ENCODE measurements at places on chromosomes 3 and 15.

DNA sequence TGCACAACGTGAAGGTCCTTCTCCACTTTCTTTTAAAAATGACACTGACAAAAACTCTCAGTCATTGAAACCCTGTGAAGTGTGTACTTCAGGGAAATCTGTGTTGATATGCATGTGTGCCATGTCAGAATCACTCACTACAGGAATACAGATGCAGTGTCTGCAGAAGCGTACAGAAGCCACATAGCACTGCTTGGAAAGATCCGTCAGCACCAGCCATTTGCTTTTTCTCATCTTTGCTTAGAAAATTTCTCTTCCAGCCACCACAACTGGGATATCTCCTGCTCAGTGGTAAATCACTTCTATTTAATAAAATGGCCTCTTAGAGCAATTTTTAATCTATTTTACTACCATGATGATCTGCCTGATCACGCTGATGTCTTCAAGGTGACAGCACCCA lies 91.3 kb upstream of the ARHGEF26 start:
- H3K27ac ChIP-seq = no peak overlapping the region
- H3K4me3 ChIP-seq = no peak overlapping the region
- no peaks in the 10 kb centered on the region for H3K27me3 ChIP-seq
- H3K36me3 ChIP-seq = no peaks in the 10 kb centered on the region

- no peak overlapping the region for H3K27ac ChIP-seq
- H3K27me3 ChIP-seq = no peaks in the 10 kb centered on the region
- no peaks in the 10 kb centered on the region for H3K36me3 ChIP-seq
Observed at GRCh38 chr15:39204031-39204430, 376.8 kb upstream of the THBS1 start.

DNA sequence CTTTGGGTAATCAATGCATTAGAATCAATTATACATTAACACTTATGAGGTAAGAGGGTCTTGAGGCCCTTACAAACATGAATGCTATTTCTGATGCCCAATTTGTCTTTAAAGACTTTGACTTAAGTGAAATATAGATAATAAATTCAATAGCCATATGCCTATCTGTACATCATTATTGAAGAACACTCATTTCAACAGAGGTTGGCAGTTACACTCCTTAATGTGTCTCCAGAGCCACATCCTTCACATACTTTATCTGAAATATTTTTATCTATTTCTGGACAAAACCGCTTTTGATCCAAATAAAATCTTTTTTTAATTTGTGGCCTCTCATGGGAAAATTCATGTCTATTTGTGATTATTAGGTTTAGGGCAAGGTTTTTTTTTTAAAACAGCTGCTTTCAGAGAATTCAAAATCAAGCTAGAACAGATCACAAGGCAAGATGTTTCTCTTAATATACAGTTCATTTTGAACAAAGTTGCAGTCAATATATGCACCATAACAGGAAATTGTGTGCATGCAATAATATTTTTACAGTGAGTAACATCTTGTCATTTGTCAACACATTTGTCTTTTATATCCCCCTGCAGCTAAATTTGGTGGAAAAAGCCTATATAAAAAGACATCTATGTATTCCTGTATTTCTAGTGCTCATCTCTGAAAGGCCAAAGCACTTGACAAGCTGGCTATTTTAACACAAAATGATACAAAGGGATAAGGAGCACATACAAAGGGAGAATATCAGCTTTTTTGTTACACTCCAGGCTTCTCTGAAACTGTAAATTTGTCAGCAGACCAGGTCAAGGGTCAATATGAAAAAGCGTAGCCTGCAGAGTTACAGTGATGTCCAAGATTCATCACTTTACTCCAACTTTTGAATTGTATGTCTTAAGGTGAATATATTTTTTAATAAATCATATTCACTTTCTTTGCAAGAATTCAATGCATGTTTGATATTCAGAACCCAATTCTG lies 146.2 kb upstream of the DPH6 start:
- H3K4me3 ChIP-seq = no peak overlapping the region
- no peak overlapping the region for H3K27ac ChIP-seq
- DNase-seq = no peak
- H3K36me3 ChIP-seq = no peaks in the 10 kb centered on the region
- no peaks in the 10 kb centered on the region for H3K27me3 ChIP-seq
- no peaks in the 10 kb centered on the region for H3K4me1 ChIP-seq

DNA sequence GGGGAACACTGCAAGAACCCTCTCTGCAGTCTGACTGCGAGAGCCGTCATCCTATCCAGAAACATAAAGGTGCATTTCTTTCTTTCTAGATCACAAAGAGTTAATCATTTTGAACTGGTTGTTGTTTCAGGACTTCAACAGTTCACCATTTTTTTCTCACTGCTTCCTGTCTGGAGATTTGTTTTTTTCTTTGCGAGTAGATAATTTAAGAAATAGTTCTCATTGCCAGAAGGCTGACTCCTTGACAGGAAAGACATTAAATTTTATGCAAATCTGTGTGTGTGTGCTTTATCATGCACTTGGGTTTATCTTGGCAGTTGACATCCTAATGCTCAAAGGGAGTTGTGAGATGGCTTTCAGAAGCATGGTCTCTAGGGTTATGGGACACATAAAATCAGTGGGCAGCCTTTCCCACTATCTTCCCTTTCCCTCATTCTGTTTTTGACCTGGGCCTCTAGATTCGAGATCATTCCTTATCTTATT lies 123.5 kb upstream of the TBL1XR1 start:
- no peaks in the 10 kb centered on the region for H3K36me3 ChIP-seq
- DNase-seq = no peak
- peaks cover 13% of the 10 kb centered on the region for H3K4me1 ChIP-seq
- H3K27me3 ChIP-seq = no peaks in the 10 kb centered on the region

DNA sequence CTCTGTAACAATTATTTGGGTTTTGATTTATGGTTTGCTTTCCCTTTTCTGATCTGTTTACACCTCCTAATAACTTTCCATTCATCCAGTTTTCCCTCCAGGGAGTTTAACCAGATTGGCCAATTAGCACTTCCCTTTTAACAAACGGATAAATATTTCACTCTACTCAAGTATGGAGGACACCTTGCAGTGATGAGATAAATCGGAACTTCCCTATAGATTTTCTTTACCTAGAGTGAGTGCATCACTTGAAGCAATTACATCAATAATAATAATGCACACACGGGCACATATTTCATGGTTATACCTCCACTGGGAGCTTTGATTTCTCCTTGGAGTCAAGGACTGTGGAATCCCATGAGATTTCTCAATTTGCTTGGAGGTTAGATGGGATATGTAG lies 239.1 kb upstream of the CFAP20DC start:
- H3K4me3 ChIP-seq = no peak overlapping the region
- no peaks in the 10 kb centered on the region for H3K27me3 ChIP-seq
- H3K27ac ChIP-seq = no peak overlapping the region
- no peak for DNase-seq
- H3K4me1 ChIP-seq = no peaks in the 10 kb centered on the region

GRCh38 chr3:128480717-128481437 lies 12.1 kb downstream of the GATA2 start:
- peaks cover 11% of the 10 kb centered on the region for H3K4me1 ChIP-seq
- no peak for DNase-seq
- no peak overlapping the region for H3K27ac ChIP-seq
